Nephron progenitor cell (in vitro differentiated cells): ENCODE measurements at places on chromosomes 4 and X.

- peak overlapping the region; percentile 86 for H3K27ac ChIP-seq
- H3K36me3 ChIP-seq = no peaks in the 10 kb centered on the region
- no peak overlapping the region for H3K4me3 ChIP-seq
These were observed 1105.1 kb downstream of the STPG2 start for GRCh38 chr4:97038146-97038516.

GRCh38 chrX:136525738-136526606 lies 6.0 kb upstream of the VGLL1 start:
- H3K4me1 ChIP-seq = peaks cover 7% of the 10 kb centered on the region
- H3K36me3 ChIP-seq = no peaks in the 10 kb centered on the region
- no peak overlapping the region for H3K4me3 ChIP-seq
- no peak for DNase-seq
- H3K27ac ChIP-seq = no peak overlapping the region
- H3K27me3 ChIP-seq = peaks cover 7% of the 10 kb centered on the region

DNA sequence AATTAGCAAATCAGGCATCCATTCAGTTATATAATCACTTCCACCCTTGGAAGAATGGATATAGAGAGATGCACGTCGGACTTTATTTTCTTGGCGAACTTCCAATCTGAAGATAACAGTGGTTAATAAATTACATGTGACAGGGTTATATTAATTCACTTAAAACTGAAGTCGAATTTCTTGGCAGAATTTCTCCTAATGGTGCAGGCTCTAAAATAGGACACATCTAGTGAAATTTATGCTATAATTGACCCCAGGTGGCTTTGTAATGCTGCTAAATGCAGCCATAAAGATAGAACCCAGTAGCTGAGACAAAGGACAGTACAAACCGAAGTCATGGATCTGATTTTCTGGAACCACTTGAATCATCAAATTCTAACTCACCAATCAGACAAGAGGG lies 20.8 kb upstream of the SLC10A4 start:
- H3K27me3 ChIP-seq = peaks cover 6% of the 10 kb centered on the region
- DNase-seq = no peak
- H3K27ac ChIP-seq = no peak overlapping the region
- H3K36me3 ChIP-seq = no peaks in the 10 kb centered on the region
- no peaks in the 10 kb centered on the region for H3K4me1 ChIP-seq

GRCh38 chr4:5338531-5338930 lies 287.3 kb downstream of the STK32B start:
- H3K27ac ChIP-seq = no peak overlapping the region
- H3K27me3 ChIP-seq = peaks cover 12% of the 10 kb centered on the region
- H3K4me1 ChIP-seq = no peaks in the 10 kb centered on the region
- no peak for DNase-seq
- no peaks in the 10 kb centered on the region for H3K36me3 ChIP-seq

- DNase-seq = peak; percentile 77
- H3K27ac ChIP-seq = no peak within 1 kb of the TSS
- H3K4me3 ChIP-seq = peak within 1 kb of the TSS; percentile 83
- H3K27me3 ChIP-seq = peaks cover 75% of the 10 kb centered on the region
- no peaks in the 10 kb centered on the region for H3K36me3 ChIP-seq
These were observed at the start of gene KCNIP4 for GRCh38 chr4:21948347-21949072. KCNIP4 (minus strand) TSS chr4:21948772.
